NCI-H1417 (cell line): ENCODE measurements at places on chromosomes 12 and 14.

- no peak for DNase-seq
Measured at GRCh38 chr12:107597695-107598410, 87.7 kb upstream of the PWP1 start.

DNA sequence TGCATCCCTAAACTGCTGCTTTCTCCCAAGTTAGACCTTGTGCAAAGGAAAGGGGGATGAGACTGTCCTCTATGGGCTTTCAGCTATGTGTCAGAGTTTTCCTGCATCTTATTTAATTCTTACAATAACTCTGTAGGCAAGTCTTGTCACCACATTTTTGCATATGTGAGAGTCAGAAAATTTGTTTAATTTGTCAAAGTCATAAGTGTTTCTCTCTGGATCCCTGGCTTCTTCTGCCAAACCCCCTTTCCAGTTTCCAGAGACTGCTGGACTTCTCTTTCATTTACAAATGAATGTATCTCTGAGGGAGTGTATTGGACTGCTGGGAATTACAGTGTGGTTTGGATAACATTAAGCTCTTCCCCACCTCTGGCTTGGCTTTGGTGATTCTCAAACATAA lies 877.6 kb upstream of the SEL1L start:
- no peak for DNase-seq

DNA sequence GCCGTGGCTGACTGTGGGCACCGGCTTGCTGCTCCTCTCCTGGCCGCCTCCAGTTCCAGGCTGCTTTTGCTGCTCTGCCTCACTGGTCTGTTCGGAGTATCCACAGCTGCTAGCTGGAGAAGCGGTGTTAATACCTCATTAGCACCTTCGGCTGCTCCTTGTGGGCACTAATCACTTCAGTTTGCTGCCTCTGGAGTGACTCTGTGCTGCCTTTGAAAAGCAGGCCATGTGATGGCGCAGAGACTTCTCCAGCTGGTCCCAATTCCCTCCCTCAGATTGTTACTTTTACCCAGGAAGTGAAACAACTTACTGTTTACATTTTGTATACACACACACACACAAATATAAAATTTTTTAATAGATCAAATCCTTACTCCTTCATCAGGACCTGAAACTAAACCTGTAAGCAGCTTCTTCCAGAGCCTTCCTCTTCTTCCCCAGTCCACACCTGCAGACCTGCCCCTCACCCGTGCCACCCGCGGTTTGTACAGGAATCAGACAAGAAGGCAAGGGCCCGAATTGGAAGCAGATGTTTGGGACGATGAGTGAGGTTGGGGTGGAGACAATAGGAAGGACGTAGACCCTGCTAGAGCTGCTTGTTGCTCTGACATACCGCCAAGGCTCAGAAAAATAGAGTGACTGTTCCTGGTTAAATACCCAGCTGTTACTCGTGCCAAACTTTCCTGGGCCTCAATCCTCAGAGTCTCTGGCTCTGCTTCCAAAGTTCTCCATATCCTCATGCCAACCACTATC lies 41.5 kb upstream of the LTBP2 start:
- DNase-seq = no peak

DNA sequence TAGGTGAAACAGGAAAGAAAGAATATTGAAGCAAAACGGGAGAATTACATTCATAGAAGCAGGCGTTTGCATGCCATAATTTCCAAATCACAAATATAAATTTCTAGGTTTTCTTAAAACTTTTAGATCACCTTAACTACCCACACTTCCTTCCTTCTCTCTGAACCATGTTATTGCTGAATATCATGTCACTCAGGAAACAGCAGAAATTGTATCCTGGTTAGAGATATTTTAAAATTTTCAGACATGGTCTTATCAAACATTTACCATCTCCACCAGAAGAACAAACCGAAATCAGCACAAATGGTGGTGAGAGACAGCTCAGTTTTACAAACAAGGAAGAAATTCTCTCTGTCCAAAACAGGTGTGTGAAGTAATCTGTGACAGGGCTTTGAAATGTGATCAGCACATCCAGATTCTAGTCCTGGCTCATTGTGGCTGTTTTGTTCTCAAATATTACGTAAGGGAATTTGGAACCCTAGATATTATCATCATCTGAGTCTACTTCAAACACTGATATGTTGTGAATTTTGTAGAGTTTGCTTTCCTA lies 16.3 kb downstream of the TESPA1 start:
- no peak for DNase-seq

GRCh38 chr12:122106843-122107242 lies 28.3 kb downstream of the MLXIP start:
- peak; percentile 98 for DNase-seq

GRCh38 chr14:72462056-72462455 lies 431.8 kb downstream of the DPF3 start:
- DNase-seq = no peak

DNA sequence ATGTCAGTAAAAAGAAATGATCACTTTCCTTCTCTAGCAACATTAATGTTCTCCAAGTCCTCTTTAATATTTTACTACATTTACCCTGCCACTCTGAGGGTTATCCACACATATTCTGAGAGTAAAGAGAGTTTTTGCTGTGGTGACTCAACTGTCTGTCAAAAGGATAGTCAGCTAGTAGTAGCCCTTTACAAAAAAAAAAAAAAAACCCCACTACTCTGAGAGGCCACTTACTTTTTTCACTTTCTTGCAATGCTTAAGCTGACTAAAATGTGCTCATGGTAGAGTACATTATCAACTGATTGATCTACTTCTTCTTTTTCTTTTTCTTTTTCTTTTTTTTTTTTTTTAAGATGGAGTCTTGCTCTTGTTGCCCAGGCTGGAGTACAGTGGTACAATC lies 27.6 kb upstream of the PPM1A start:
- DNase-seq = no peak

DNA sequence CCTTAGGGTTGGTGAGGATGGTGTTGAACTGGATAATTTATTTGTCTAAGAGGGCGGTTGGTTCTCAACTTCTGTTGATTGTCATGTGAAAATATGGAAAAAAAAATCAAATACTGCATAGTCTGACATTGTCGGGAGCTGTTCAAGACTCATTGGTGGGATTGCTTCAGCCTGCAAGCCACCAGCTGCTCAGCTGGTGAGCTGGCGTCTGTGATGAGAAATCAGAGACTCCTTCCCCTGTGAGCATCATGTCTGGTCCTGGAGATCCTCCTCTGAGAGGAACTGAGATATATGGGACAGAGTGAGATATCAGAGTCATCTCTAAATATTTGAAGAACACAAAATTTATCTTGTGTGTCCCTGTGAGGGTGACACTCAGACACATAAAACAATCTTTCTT lies 49.9 kb downstream of the TRIM9 start:
- no peak for DNase-seq

DNA sequence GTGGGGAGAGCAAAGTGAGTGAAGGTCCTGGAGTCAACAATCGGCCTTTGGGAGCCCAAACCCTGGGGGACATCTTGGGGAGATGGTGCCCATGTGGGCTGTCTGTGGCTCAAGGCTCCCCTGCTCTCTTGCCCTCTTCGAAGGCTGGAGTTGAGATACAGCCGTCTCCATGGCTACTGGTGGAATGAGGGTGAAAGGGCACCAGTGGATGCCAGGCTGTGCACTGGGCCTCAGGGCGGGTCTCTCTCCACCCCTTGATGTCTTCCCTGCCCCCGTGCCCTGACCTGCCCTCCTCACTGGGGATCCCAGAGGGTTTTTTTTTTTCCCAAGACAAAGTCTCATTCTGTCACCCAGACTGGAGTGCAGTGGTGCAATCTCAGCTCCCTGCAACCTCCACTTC lies 2.0 kb upstream of the ANKRD9 start:
- no peak for DNase-seq

- DNase-seq = no peak
Measured at GRCh38 chr14:105517096-105517495, 9.3 kb upstream of the TMEM121 start.

- no peak for DNase-seq
Measured at GRCh38 chr12:7498809-7499208, 4.8 kb downstream of the CD163 start.
